ENCODE measurements at places on chromosomes 16 and 17.

GRCh38 chr16:66020642-66021041 is 345.8 kb upstream of the CDH5 start:
- no peak for DNase-seq

GRCh38 chr17:29076722-29077121 is 33.8 kb downstream of the PIPOX start:
- no peak for DNase-seq

- no peak for DNase-seq
These were observed 53.7 kb downstream of the MAP2K4 start for GRCh38 chr17:12074346-12074745.

DNA sequence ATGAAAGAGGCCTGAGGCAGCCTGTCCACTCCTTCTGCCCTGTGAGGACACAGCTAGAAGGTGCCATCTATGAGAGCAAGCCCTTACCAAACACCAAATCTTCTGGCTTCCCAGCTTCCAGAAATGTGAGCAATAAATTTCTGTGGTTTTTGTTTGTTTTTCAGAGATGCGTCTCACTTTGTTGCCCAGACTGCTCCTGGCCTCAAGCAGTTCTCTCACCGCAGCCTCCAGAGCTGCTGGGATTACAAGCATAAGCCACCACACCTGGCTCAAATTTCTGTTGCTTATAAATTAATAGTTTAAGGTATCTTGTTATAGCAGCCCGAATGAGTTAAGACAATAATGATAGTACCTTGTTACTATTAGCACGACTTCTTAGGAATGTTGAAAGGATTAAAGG is 12.5 kb upstream of the SLC16A11 start:
- no peak for DNase-seq

- DNase-seq, result peak; percentile 39
These were observed 31.2 kb downstream of the XYLT1 start for GRCh38 chr16:17439580-17439979.
